ENCODE measurements at places on chromosomes 13 and 19.

DNA sequence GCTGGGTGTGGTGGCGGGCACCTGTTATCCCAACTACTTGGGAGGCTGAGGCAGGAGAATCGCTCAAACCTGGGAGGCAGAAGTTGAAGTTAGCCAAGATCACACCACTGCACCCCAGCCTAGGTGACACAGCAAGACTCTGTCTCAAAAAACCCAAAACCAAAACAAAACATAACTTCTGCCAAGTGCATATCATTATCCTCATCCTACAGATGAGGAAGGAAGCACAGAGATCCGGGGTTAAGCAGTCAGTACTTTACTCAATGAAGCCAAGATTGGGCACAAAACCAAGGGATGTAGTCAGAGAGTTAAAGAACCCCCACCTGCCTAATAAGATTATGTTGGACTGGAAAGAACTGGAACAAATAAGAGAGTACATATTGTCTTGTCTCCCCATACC is 5.5 kb upstream of the TMTC4 start:
- no peak for DNase-seq

GRCh38 chr13:112168761-112169160 is 101.8 kb downstream of the SOX1 start:
- no peak for DNase-seq

GRCh38 chr13:77062097-77062496 is 35.1 kb upstream of the FBXL3 start:
- DNase-seq = no peak

GRCh38 chr13:112177450-112178288 is 110.7 kb downstream of the SOX1 start:
- DNase-seq = no peak

- no peak for DNase-seq
These were observed 47.8 kb upstream of the LATS2 start for GRCh38 chr13:21109168-21109567.

GRCh38 chr19:41957838-41958366 is 1.2 kb downstream of the RABAC1 start:
- DNase-seq = peak; percentile 67

DNA sequence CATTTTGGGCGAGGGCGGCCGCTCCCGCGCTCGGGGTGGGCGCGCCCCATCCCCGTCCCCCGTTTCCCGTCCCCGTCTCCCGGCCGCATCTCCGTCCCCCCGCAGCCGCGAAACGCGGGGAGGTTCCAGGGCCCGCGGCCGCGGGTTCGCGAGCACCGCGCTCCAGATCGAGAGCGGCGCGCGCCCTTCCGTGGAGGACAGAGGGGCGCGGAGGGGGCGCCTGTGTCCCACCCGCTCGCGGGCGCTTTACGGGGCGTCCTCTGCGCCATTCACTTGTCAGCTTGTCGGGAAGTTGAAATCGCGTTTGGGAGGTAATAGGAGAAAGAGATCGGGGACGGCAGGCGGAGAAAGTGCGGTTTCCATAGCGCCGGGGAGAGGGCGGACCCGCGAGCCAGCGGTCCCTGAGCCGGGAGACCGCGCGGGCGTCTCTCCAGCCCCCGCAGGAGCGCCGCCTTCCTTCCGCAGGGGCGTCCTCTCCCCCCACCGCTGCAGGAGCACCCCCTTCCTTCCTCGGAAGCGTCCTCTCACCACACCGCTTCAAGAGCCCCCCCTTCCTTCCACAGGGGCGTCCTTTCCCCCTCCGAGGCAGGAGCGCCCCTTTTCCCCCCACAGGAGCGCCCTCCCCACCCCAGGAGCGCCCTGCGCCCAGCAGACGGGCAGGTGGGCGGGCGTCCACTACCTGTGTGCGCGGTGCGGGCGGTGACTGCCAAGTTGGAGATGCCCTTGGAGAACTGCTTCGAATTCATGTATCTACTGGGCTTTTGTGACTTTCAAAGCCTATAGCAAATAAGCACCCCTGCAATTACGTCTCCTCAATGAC is 962 bp upstream of the IRS2 start:
- DNase-seq = no peak

DNA sequence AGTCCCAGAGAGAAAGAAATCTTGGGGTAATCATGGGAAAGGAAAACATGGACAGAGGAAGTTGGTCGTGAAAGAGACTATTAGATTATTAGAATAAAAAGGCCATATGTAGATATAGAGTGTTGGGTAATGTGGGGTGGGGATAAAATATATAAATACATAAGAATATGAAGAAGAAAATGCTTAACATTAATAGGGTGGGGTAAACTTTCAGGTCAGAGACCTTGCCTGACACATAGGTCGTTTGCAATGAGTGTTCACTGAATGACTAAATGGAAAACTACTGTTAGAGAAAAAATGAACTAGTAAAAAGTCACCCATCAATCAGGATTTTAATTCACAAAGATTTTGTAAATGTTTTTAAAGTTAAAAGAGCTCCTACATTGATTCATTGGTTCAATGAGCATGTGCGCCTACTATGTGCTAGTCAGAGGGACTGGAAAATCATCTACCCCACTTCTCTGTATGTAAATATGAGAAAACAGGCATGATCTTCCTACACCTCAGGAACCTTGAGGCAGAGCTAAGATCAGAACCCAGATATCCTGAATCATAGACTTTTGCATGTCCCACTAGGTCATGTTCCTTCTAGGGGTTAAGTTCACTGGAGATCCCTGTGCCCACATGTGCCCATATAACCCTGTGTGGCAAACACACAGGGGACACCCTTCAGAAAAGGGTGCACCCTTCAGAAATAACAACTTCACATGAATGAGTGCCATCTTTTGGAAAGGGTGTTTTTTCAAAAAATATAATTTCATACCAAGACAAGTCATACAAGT is 24.6 kb upstream of the KLF12 start:
- no peak for DNase-seq

DNA sequence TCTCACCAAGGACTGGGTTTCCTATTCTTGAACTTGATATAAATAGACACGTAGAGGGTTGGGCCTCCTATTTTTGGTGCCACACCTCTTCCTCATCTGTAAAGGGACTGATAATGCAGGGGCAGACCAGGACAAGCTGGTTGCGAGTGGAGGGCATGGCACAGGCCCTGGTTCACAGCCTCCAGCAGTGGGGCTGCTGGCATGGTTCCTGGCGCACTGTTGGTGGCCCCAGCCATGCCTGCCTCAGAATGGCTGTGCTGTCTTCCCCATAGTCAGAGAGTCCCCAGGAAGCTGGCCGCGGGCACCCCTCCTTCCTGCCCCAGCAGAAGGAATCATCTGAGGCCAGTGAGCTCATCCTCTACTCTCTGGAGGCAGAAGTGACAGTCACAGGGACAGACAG is 10.5 kb upstream of the OVOL3 start:
- DNase-seq = no peak

DNA sequence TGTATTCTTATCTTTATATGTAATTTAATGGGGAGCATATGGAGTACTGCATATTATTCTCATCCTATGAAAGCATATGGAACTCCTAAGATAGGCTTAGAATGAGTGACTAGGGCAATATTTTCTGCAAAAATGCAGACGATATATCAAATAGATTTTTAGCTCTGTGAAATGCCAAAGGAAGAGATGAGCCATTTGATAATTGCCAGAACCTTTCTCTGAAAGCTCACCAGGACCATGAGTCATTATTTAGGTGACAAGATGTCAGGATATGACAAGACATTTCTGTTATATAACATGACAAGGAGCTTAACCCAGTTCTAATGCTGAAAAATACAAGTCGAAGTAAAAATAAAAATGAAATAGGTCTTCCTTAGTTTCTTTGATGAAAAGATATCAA is 145.0 kb downstream of the SLITRK6 start:
- no peak for DNase-seq

DNA sequence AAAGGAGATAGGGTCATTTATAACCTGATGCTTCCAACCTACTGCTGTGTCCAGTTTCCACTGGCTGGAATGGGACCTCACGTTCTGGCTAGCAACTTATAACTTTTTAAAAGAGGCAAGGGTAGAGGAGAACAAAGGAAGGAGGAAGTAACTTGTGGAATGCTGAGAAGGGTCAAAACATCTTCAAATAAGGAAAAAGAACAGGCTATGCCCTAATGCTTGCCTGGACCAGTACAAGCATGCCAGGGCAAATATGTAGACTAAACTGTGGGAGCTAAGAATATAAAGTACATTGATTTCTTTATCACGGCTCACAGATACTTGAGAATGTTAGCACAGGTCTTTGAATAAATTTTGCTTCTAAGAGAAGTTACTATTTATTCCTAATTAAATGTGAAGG is 1.5 kb upstream of the ZNF561 start:
- DNase-seq = no peak

- DNase-seq = no peak
These were observed 252.7 kb downstream of the TEX29 start for GRCh38 chr13:111572956-111573761.

DNA sequence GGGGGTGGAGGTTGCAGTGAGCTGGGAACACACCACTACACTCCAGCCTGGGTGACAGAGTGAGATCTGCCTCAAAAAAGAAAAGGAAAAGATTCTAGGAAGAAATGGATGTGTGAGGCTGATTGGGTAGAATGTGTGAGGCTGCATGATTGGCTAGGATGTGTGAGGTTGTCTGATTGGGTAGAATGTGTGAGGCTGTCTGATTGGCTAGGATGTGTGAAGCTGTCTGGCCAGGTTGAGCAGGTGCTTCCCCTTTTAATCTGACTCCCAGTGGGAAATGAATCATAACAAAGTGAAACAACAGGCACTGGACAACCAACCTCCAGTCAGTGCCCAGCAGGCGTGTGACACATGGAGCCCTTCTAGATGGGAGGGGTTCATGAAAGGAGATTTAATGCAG is 14.7 kb downstream of the C13orf46 start:
- DNase-seq = no peak

- no peak for DNase-seq
These were observed 249.4 kb downstream of the PCCA start for GRCh38 chr13:100338275-100338674.

DNA sequence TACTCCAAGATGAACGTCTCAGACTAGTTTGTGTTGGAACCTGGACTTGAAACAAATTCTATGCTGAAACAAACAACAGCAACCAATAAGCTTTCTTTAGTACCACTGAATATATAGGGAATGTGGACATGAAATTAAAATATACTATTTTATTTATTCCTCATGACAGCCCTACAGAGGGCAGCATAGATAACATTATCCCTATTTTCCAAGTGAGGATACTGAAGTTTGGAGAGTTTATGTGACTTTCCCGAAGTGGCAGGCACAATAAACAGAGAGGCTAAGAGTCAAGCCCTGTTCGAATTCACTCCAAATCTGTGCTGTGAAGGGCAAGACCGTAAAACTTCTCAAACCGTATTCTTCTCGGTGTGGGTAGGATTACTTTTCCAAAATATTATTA is 509.9 kb upstream of the GPC6 start:
- peak; percentile 9 for DNase-seq

DNA sequence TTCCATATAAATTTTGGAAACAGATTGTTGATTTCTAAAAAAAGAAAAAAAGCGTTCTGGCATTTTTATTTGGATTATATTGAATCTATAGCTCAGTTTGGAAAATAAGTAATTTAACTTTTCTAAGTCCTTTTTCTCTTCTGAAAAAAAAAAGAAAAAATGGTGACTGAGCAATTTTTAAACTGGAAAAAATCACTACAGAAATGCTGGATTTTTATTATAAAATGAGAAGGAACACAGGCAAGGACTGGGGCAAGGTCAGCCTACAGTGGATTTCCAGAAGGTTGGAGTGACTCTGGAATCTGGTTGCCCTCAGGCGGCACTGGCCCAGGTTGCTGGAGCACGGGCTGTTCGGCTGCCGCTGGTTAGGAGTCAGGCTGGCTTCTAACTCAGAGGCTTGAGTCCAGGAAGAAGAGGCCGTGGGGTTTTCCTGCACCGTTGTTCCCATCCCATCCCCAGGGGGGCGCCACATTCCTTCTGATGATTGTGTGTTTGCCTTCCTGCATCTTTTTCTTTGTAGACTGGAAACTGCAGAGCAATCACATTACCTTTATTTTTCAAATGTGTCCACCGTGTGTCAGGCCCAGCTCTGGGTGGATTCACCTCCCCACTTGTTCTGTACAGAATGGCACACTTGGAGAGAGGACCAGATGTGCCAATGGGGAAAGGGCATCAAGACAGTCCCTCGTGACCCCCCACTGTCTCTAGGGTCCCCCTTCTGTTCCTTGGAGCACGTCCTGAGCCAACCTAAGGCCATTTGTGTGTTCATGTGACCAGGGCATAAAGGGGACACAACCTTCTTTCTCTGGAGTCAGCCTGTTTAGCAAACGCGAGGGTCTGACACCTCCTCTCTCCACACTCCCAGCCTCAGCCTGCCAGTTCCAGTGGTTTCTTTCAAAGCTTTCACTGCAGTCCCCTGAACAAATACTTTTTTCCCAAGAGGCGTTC is 44.5 kb upstream of the GTF3A start:
- no peak for DNase-seq

DNA sequence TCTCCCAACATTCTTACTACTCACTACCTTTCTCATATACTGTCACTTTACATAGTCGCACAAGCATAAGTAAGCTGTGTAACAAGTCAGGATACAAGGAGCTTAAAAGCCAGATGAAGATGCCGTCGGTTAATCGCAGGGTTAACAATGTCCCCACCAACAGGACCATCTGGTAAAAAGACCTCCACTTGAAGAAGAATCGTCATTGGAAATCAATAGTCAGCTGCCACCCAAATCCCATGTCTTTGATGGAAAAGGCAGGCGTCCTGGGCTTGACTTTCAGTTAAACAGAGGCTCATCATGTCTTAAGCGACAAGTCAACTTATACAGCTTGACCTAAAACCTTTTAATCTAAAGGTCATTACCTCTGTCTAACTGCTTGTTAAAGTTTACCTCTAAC is 27.2 kb downstream of the DOCK9 start:
- DNase-seq = no peak

DNA sequence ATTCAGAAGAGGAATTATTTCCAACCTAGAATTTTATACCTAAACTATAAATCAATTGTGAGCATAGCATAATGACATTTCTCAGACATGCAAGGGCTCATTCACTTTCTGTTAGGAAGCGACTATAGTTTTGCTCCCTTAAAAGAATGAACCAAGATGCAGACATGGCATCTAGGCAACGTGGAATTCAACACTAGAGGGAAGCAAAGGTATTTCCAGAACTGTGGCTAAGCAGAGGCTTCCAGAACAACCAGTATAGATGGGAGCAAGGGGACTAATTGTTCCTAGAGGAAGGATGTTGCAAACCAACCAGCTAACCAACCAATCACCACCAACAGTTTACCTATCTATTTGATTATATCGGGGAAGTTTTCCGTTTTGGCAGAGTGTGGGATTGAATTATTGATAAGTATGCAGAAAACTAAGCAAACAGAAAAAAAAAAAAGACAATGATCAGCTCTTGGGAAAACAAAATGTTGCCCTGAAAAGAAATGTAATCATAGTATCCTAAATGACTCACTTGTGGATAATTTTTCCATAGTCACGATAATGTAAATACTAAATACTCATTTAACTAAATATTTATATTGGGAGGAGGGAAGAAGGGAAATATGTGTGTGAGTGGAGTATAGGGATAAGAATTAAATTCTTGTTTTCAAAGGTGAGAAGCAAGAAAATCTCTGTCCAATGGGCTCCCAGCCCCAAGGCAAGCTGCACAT is 21.1 kb downstream of the ARL11 start:
- DNase-seq = peak; percentile 27

DNA sequence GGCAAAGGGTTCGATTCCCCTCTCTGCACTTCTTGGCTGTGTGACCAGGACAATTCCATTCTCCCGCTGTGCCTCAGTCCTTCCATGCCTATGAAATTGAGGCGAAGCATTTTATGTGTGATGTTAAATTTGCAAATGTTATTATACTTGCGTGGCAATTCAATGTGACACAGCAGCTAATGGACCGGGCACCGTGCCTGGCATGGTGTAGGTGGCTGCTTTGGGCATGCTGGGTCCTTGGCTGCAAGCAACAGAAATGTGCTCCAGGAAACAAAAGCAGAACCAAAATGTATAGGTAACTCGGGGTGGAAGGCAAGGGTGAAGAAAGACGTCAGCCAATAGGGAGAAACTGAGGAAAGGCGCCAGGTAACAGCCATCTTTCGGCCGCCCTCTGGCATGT is 37.1 kb downstream of the TINCR start:
- DNase-seq = no peak
